Activated CD4-positive, CD25-positive, alpha-beta regulatory T cell treated with anti-CD3 and anti-CD28 coated beads, Interleukin-2, amount 50 U/mL, for 72 hours (primary cell): ENCODE measurements at places on chromosomes 12 and 14.

- DNase-seq, result no peak
Measured at GRCh38 chr12:113077859-113078255, 21.3 kb downstream of the DTX1 start.

- no peak for DNase-seq
Measured at GRCh38 chr12:29930503-29930902, 146.8 kb upstream of the TMTC1 start.

DNA sequence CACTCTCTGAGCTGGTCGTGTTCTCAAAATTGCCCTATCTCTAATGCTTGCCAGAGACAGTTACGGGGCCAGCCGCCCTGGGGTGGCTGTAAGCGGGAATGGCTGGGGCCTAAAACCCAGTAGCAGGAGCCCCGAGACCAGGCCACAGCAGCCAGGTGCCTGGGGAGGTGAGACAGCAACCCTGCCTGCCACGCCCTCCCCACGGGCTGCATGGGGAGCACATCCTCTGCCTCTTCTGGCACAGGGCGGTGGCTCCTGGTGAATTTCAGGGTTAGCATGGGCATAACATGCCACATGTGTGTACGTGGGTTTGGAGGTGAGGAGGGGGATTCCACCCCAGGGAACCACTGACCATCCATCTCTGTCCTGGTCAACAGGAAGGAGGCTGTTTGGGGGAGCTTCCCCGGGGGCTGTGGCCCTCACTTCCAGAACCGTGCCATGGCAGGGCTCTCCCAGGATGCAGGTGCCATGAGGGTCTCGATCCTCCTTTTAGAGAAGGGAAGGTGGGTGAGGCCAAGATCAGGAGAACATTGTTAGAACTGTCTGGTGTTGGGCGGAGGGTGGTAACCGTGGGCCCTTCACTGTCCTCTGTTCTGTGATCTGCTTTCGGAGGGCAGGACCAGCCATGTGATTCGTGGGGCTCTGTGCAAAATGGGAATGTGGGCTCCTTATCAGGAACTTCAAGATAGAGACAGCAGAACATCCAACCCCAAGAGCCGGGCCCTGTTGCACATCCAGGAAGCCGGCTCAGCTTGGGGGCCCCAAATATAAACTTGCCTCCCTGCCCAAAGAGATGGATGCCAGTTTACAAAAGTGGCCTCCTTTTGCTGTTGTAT, 312.2 kb upstream of the DIO3 start:
- DNase-seq, result no peak

DNA sequence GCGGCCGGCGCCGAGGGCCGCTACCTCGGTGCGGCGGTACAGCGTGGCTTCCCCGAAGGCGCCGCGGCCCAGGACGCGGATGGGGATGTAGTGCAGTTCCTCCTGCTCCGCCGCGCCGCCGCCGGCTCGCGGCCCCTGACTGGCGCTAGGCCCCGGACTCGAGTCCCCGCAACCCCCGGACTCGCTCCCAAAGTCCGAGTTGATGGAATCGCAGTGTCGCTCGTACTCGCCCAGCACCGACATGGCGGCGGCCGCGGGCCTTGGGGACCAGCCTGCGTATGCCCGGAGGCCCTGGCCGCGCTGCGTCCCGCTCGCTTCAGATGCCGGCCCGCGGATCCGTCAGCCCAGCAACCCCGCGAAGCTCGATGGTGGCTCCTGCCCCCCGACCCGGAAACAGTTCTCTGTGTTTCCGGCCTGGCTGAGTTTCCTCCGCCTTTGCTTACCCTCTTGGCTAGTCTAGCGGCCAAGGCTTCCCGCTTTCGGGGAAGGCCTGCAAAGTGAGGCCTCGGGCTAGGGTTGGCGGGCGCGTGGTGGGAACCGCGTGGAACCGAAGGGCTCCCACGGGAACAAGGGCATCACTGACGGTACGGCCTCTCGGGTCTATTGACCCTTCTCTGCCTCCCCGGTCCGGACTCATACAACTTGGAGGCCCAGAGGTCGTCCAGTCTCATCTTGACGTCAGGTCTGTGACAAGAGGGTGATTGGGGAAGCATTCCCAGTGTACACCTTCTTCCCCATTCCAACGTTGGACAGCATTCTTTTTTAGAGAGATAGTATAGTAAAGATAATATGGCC, at the start of gene NEK9:
Gene NEK9, minus strand, starts transcription at position 370 of the 795 bp plus-strand sequence. Its CDS starts 127 bp downstream, at position 243.
- DNase-seq, result peak; percentile 92

DNA sequence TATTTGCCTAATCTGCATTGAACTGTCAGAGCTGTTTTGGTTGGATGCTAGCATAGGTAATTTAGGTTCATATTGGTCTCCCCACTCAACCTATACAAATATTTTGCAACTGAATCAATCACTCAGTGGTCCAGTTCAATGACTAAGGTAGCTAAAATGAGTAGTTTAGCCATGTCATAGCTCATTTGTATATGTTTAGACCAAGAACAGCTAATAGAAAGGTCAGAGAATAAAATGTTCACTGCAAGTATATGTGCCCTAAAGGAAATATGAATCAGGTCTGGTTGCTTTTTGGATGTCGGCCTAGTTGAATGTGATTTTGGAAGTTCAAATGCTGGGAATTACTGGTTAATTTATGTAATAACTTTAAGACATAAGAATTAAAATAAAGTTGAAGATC, 883.9 kb downstream of the LRFN5 start:
- no peak for DNase-seq

GRCh38 chr14:102075155-102075554, 11.7 kb downstream of the HSP90AA1 start:
- no peak for DNase-seq

- no peak for DNase-seq
Measured at GRCh38 chr14:37843954-37844607, 248.7 kb downstream of the TTC6 start.

DNA sequence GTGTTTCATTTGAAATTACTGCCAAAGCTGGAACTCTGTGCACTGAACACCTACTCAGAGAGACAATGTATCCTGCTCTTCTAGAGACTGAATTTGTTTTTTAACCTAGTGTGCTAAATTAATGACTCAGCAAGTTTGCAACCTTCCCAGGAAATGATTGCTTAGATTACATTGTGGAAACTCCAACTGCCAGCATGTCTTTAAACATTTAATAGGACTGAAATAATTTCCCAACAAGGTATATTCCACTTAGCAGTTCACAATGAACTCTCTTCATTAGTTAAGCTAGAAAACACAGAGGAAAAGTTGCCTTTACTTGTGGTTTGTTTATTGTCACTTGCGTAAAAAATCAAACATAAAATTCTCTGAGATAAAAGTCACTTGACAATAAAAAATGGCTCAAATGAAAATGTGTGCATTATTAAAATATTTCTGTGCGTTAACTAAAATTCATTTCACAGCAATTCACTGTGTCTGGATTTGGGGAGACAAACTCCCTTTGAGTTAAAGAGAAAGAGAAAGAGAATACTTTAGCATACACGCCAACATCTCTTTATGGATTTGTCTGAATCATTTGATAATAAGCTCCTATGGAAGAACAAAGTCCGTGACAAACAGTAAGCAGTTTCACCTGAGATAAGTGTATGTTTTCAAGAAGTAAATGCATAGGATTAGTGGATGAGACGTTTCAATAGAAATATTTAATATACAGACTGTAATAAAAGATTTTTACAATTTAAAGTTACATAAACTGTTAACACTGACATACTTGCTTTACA, 284.0 kb downstream of the PRKD1 start:
- DNase-seq, result no peak

DNA sequence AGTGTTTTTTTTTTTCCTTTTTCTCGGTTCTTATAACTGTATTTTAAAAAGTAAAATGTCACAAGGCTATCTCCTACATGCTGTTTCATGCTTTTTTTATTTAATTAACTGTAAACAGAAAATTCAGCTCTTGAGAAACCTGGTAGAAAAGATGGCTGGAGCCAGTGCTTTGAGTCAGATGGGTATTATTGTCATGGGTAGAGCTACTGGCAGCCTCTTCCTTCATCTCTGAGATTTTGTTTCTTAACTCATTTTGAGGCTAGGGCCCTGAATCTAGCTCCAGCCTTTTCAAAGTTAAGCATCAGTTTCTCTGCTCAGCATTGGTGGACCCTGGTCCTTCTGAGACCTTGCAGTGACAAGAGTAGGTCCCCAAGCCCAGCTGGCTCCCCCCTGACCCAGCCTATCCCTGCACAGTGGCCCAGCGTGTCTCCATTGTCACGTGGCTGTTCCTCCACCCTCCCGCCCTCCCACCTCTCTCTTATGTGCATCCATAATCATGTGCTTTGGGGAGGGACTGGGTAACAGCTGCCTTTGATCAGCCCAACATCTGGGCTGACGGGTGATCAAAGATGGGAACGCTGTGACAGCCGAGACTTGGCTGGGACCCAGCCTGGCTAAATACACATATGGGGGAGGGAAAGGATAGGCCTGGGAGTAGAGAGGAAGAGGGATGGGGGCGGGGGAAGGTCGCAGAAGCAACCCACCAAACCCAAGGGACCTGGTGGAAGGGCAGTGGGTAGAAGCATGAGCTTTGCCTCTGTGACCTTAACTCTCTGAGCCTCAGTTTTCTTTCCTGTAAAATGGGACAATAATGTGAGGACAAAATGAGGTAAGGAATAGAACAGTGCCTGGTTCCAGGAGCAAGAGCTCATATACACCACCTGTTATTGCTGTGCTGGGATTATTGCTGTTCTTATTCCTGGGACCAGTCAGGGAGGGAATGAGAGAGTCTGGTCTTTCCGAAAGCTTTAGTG, 24.4 kb upstream of the RBM19 start:
- no peak for DNase-seq
